Activated CD4-positive, CD25-positive, alpha-beta regulatory T cell (primary cell): ENCODE measurements at places on chromosomes 6 and 20.

GRCh38 chr6:140276719-140277118, 902.3 kb upstream of the CITED2 start:
- DNase-seq: no peak

DNA sequence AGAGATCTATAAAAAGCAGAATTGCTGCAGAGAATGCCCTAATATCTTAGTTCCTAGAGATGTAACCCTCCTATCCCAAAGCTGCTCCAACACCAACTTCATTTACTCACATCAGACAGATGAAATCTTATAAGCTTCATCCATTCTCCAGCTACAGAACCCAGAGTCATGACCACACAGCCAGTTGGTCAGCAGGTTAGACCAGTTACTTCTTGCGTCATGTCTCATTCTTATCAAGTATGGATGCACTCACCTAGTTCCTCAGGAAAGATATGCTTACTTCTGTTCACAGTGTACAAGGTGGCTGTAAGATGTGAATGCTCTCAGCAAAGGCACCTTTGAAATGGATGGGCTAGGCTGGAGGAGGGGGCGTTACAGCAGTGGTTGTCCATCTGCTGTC, 47.9 kb upstream of the ISM1 start:
- no peak for DNase-seq

- DNase-seq: peak; percentile 7
These were observed 115.1 kb downstream of the JAG1 start for GRCh38 chr20:10558635-10559187.

- DNase-seq: no peak
These were observed 224.7 kb upstream of the PLCB4 start for GRCh38 chr20:8844179-8844578.

DNA sequence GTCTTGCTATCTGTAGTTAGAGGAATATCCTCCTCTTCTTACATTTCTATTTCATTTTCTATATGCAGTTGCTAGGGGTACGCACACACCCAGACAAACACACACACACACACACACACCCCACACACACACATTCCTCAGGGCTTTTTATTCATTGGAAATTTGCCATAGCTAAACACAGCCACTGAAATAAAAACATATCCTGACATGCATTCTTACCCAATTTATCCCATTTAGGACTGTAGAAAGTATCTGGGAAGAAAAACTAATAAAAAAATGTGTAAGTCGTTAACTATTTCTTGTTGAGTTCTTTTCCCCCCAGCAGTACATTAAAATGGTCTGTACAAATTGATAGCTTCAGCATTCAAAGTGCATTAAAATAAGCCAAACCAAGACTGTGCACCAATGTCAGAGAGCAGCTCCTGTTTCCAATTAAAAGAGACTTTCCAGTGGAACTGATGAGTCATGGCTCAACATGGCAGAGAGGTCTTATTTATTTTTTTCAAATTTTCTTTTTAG, 357.9 kb upstream of the AGPAT4 start:
- no peak for DNase-seq

DNA sequence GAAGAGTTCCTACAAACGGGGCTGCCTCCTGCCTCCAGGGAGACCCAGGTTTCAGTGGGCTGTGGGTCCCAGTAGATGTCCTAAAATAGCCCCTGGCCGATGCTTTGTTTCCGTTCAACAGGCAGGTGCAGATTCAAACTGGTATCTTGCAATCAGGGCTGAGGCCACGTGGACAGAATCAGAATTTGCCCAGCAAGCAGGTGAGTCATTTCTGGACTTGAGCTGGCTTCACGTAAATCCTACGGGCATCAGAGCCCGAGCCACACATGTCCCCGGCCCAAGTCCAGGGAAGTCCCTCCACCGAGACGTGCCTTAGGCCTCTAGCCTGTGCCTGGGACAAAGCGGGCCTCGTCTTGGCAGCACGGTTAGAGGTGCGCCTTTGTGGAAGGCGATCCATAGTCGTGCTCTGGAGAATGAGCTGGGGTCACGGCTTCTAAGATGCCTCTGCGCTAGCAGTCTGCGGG, 101.6 kb upstream of the FRMD1 start:
- no peak for DNase-seq

DNA sequence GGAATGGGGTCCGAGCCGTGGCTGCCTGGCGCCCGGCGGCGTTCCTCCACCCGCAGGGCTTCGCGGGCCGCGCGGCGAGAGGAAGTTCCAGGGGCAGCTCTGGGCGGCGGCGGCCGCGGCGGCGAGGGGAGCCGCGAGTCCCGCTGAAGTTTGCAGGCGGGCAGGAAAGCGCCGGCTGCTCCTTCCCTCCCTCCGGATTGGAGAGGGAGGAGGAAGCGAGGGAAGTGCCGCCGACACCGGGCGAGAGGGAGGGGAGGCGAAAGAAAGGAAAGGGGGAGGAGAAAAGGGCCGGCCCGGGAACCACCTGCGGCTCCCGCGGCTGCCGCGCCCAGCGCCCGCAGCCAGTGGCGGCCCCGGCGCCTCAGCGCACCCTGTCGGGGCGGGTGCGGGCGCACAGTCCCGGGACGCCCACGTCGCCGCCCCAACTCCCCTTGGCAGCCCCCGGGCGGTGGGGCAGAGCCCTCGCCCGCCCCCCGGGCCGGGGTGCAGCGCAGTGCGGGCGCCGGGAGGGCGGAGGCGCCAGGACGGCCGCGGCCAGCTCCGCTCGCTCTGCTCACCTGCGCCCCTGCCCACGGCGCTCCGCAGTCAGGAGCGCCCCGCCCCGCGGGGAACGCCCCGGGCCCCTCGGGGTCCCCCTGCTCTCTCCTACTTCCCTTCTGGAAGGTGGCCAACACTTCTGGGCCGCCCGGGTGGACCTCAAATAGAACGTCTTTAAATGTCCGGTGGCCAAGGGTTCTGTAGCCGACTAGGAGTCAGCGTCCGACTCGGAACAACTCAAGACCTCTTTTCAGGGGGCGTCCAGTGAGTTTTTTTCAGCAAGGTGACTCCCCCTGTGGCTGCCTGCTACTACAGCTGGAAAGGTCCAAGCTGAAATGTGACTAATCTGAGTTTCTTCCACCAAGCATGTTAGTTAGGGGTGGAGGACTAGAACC, 80.3 kb upstream of the CCDC28A start:
- no peak for DNase-seq

- DNase-seq: no peak
These were observed 53.4 kb upstream of the TBXT start for GRCh38 chr6:166221040-166221439.

DNA sequence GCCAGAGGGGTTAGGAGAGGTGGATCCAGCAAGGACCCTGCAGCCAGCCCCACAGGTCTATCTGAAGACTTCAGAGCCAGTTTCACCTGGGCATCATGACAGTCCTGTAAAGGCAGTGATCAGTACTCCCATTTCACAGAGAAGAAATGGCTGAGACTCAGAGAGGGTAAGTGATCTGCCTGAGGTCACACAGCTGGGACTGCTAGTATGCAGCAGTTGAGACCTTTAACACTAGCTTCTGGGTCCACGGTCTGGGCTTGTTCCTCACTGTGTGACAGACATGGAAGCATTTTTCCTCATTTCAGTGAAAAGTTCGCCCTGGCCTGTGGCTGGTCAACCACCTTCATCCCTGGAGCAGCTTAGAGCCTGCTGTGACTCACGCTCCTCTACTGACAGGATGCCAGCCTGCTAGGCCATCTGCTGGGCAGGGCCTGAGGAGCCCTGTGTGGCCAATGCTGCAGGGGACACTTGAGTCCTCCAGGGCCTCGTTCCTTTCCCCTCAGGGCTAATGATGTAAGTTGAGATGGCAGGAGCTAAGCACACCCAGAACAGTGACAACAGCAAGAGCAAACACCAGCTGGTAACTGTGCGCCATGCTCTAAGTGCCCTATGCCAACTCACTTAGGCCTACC, 192.0 kb downstream of the LRFN2 start:
- no peak for DNase-seq

- no peak for DNase-seq
These were observed 82.7 kb upstream of the PMEPA1 start for GRCh38 chr20:57792386-57793080.

- no peak for DNase-seq
These were observed 1.2 kb upstream of the TP53RK start for GRCh38 chr20:46690219-46691106.

GRCh38 chr6:127436578-127437110, 22.5 kb downstream of the KIAA0408 start:
- no peak for DNase-seq

- DNase-seq: no peak
These were observed 42.7 kb upstream of the HINT3 start for GRCh38 chr6:125913864-125914351.

DNA sequence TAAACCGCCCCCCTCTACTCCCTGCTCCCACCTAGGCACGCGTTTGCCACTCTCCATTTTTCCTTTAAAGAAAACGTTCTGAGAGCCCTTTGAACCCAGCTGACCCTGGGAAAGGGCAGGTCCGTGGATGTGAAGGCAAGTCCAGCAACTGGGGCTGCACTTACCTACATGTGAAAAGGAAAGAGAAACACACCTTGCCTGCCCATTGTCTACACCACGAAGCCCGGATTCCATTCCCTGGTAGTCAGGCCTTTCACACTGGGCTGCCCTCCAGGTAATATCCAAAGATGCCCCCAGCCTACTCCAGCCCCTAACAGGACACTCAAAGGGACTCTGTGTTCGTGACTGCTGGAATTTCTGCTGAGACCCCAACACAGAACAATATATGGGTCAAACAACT, 94.4 kb downstream of the CD83 start:
- no peak for DNase-seq

- no peak for DNase-seq
These were observed 749.3 kb downstream of the TENT5A start for GRCh38 chr6:81003156-81003555.

- DNase-seq: no peak
These were observed 121.5 kb downstream of the UST start for GRCh38 chr6:148868314-148868713.

GRCh38 chr6:16836144-16836981, 75.1 kb upstream of the ATXN1 start:
- DNase-seq: no peak

- no peak for DNase-seq
These were observed 134.6 kb downstream of the PHACTR1 start for GRCh38 chr6:12851123-12851695.

DNA sequence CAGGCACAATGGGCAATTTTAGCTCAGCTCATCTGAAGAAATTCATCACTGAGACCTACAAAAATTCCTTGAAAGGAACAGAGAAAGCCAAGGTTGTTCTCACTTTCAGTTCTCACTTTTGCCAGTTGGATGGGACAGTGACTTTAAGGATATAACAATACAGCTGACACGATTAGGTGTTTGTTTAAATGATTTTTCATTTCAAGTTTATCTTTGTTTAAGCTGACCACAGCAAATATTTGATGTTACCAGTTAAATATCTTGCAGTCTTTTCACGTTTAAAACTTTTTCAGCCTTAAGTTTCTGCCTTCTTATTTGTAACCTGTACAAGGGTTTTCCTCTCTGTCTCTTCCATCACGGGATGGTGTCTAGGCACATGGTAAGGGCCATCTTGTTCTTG, 93.6 kb downstream of the PLCB1 start:
- no peak for DNase-seq

DNA sequence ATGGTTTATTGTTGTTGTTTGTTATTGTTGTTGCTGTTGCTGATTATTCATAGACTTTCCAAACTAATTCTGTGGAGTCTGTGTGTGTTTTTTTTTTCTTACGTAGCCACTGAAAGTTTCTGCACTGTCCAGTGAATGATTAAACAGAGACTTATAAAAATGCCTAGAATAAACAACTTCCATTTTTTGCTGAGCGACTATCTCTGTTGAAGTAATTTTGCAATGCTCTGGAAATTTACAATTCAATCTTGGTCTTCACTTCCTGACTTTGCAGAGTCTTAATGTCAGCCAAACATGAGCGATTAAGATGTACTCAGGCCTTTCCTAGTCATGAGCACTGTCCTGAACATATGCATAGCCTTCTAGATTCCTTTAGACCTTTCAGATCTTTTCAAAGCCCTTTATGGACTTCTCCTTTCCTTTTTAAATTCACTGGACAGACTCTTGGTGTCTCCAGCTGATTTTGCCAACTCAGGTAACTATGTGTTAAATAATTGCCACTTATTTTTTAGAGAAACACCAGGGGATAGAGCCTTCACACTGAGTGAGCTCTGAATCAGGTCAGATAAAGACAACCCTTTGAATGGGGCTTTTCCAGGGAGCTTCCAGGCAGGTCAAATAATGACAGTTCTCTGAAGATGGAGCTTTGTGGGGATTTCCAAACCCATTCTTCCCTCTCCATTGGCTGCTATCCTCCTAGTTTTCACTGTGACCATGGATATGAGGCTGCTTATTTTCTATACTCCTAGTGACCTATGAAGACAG, 622.8 kb upstream of the EPHA7 start:
- DNase-seq: no peak

- no peak for DNase-seq
These were observed 93.1 kb downstream of the PRND start for GRCh38 chr20:4814696-4815252.

GRCh38 chr6:34223956-34224940, 12.4 kb upstream of the HMGA1 start:
- DNase-seq: peak; percentile 82

DNA sequence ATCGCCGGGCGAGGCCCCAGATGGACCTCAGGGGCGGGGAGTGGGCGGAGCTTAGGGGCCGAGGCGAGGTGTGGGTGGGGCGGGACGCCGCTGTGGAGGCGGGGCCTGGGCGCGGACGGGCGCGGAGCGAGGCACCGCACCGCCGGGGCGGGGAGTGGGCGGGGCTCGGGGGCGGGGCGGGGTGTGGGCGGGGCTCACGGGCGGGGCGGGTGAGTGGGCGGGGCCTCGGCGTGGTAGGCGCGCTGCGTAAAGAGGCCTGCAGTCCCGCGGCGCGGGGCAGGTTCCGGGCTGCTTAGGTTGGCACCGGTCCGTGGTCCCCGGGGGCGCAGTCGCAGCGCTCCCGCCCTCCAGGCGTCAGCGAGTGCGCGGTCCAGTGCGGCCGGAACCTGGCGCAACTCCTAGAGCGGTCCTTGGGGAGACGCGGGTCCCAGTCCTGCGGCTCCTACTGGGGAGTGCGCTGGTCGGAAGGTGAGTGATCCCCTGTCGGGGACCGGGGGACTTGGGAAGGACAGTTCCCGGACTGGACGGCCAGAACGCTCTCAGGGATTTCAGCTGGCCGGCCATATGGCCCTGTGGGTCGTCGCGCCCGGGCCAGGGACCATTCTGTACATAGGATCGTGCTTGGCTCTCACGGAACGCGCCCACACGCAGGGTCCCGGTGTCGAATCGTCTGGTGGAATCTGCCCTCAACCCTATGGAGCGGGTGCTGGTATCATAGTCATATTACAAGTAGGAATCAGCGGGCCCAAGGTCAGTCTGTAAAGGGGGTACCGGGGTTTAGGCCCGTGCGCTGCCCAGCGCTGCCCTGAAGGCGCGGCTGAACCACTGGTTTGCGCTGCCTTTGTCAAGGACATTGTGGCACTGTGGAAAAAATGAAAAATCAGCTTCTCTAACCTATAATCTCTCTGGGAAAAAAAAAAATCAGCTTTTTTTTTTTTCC, at the start of gene NQO2:
Gene NQO2 (plus strand): TSS at position 277 of the 940 bp plus-strand sequence. CDS start 6,659 bp downstream, outside the sequence.
- peak; percentile 87 for DNase-seq

GRCh38 chr20:15917283-15917682, 656.0 kb downstream of the KIF16B start:
- no peak for DNase-seq

- no peak for DNase-seq
These were observed 50.7 kb upstream of the ENPP4 start for GRCh38 chr6:46079061-46079460.
